ENCODE measurements at places on chromosomes 5 and 9.

- no peak overlapping the region for H3K27ac ChIP-seq
- no peaks in the 10 kb centered on the region for H3K27me3 ChIP-seq
- H3K4me1 ChIP-seq, result no peaks in the 10 kb centered on the region
- DNase-seq, result no peak
- H3K36me3 ChIP-seq, result no peaks in the 10 kb centered on the region
These were observed 366.0 kb downstream of the HTR1A start for GRCh38 chr5:63596254-63596653.

- peaks cover 26% of the 10 kb centered on the region for H3K36me3 ChIP-seq
- H3K4me3 ChIP-seq, result no peak overlapping the region
- no peak for DNase-seq
- no peaks in the 10 kb centered on the region for H3K4me1 ChIP-seq
These were observed 66.6 kb downstream of the DEPDC1B start for GRCh38 chr5:60633341-60633740.

- H3K27me3 ChIP-seq, result no peaks in the 10 kb centered on the region
- DNase-seq, result no peak
- no peak overlapping the region for H3K27ac ChIP-seq
- no peaks in the 10 kb centered on the region for H3K36me3 ChIP-seq
- peaks cover 26% of the 10 kb centered on the region for H3K4me1 ChIP-seq
- H3K4me3 ChIP-seq, result no peak overlapping the region
These were observed 88.4 kb upstream of the SLIT3 start for GRCh38 chr5:169389318-169389717.

DNA sequence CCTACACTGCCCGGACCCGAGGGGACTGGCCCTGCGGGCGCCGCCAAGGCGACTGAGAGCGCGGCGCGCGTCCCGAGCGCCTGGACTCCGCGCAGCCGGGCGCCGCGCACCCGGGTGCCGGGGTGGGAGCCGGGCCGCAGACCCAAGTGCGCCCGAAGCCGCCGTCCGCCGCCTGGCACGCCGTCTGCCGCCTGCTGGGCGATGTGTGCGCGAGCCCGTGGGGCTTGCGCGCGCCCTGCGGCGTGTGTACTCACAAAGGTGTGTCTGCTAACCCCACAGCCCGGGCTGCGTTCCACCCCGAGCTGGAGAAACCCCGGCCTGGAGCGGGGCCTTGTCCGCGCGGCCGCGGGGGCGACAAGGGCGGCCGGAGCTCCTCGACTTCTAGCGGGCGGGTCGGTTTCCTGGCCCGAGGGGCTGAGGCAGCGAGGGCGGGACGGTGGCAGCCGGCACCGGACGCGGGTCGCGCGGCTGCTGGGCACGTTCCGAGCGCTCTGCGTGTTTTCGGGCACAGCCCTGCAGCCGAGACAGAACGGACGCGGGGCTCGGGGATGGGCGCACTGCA is 1.1 kb upstream of the ZSWIM6 start:
- peak overlapping the region; percentile 90 for H3K4me3 ChIP-seq
- peaks cover 26% of the 10 kb centered on the region for H3K36me3 ChIP-seq
- H3K4me1 ChIP-seq, result peaks cover 39% of the 10 kb centered on the region
- peak; percentile 80 for DNase-seq
- peak overlapping the region; percentile 59 for H3K27ac ChIP-seq

GRCh38 chr9:87167161-87167560 is 219.9 kb upstream of the GAS1 start:
- no peak overlapping the region for H3K4me3 ChIP-seq
- no peak overlapping the region for H3K27ac ChIP-seq
- H3K27me3 ChIP-seq, result no peaks in the 10 kb centered on the region
- no peaks in the 10 kb centered on the region for H3K36me3 ChIP-seq
- H3K4me1 ChIP-seq, result no peaks in the 10 kb centered on the region

DNA sequence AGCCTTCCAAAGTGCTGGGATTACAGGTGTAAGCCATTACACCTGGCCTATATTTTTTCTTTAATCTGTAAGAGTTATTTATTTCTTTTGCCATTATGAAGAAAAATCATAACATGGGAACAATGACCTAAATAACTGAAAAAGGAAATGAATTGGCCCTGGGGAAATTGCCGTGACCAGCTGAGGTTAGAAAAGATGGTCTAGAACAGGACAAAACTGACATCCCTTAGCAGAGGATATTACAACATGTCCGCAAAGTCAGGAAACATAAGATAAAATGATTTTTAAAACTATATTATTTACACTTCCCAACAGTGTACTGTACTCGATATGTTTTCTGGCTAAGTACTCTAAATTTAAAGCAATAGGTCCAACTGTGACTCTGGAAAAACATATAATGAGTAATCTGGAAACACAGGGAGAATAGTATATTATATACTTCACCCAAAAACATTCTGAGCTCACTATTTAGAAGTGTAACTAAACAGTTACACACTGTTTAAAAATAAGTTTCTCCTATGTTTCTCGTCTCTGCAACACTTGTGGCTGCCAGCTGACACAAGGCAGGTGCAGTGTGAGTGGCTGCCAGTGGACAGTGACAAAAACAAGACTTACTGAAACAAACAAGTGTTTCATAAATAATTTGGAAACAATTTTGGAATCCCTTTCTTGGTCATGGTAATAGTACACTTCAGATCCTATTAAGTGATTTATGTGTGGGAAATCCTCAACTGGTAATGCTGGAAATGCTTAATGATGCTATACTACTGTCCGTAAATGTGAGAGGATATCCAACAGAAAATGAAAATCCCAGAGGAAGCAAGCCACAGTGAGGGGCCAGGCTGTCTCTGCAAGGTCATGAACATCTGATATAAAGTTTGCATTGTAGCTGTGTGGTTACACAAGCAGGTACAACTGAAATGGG is 69.1 kb downstream of the C9orf85 start:
- H3K4me3 ChIP-seq, result no peak overlapping the region
- no peaks in the 10 kb centered on the region for H3K4me1 ChIP-seq
- no peaks in the 10 kb centered on the region for H3K36me3 ChIP-seq
- no peak overlapping the region for H3K27ac ChIP-seq
- no peak for DNase-seq
- no peaks in the 10 kb centered on the region for H3K27me3 ChIP-seq

- no peak overlapping the region for H3K27ac ChIP-seq
- DNase-seq, result no peak
- no peak overlapping the region for H3K4me3 ChIP-seq
- H3K36me3 ChIP-seq, result no peaks in the 10 kb centered on the region
These were observed 617.8 kb upstream of the DMAC1 start for GRCh38 chr9:8417341-8417740.

GRCh38 chr9:123863164-123863855 is 66.6 kb downstream of the DENND1A start:
- no peak overlapping the region for H3K4me3 ChIP-seq
- H3K36me3 ChIP-seq, result no peaks in the 10 kb centered on the region
- H3K27me3 ChIP-seq, result no peaks in the 10 kb centered on the region
- H3K4me1 ChIP-seq, result no peaks in the 10 kb centered on the region
- H3K27ac ChIP-seq, result no peak overlapping the region

- H3K4me3 ChIP-seq, result no peak overlapping the region
- no peak overlapping the region for H3K27ac ChIP-seq
- no peaks in the 10 kb centered on the region for H3K36me3 ChIP-seq
- no peaks in the 10 kb centered on the region for H3K4me1 ChIP-seq
- H3K27me3 ChIP-seq, result no peaks in the 10 kb centered on the region
These were observed 601.8 kb downstream of the CCDC171 start for GRCh38 chr9:16154521-16155078.

DNA sequence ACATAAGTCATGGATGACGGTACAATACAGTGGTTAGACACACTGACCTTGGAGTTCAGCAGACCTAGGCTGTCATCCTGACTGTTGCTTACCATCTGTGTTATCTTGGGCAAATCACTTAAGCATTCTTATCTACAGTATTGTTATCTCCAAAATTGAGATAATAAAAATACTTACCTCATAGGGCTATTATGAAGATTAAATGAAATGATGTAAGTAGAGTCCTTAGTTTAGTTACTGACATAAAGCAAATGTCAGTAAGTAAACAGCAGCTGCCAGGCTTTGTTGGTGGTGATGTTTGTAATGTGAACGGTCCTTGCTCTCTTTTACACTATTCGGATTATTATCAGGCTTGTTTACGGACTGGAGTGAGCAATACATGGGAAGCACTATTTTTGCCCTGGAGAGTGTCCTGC is 107.3 kb upstream of the DPYSL3 start:
- no peaks in the 10 kb centered on the region for H3K27me3 ChIP-seq
- no peak overlapping the region for H3K4me3 ChIP-seq
- no peaks in the 10 kb centered on the region for H3K36me3 ChIP-seq
- H3K27ac ChIP-seq, result no peak overlapping the region
- no peak for DNase-seq

DNA sequence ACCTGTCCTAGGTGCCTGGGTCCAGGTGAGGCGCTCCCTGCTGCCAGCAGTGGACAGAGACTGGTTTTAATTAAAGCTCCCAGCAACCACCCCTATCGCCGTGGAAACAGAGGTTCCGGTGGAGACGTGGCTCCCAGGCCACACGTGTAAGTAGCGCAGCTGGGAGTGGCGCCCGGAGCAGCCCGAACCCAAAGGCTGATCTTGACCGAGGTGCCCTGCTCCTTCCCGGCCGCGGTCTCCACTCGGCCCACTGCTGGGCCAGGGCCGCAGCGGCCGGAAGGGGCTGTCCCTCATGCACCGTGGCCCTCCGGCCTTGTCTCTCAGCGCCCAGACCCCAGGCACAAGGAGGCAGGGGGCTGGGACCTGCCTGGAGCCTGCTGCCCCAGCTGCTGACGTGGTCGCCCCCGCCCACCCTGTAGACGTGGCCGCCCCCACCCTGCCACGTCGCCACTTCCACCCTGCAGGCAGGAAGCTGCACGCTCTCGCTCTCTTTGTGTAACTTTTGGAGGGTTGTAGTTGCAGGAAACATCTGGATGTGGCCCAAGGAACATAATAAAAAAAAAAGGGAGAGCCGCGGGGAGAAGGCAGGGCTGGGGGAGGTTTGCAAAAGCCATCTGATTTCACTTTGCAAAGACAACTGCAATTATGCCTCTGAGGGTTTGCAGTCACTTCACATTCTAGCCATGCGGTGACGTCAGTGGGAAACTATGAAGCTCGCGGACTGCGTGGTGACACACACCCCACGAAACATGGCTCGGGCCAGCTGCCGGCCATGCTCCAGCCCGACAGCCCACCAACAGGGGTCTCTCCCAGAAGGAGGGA is 129.9 kb downstream of the RXRA start:
- peaks cover 37% of the 10 kb centered on the region for H3K4me1 ChIP-seq
- H3K27me3 ChIP-seq, result no peaks in the 10 kb centered on the region
- H3K4me3 ChIP-seq, result peak overlapping the region; percentile 10
- H3K27ac ChIP-seq, result peak overlapping the region; percentile 99

DNA sequence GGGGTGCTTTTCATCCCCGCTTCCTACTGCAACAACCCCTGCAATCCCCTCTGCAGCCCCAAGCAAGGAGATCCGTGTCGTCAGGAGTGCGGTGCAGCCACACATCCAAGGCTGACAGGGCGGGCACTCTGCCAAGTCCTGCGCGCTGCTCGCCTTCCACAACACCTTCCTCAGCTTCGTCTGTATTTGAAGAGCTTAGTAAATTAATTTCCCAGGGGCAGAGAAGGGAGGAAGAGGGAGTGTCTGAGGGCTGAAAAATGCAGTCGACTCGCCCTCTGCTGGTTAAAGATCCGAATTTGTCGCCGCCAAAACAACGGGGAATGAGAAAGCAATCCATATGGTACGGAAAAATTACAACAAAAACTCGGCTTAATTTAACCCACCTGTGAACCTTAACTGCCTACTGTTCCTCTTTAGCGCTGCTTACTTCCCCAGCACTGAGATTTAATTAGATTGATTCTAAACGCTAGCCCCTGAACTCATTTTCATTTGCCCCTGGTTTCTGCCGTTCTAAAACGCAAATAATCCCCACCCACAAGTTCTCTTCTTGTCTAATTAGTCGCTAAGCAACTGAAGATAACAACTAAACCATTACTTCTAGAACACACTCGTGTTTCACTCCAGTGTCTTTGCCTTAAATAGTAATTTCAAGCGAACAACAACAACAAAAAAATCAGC is 10.9 kb upstream of the PCDHB1 start:
- no peak overlapping the region for H3K27ac ChIP-seq
- H3K4me1 ChIP-seq, result no peaks in the 10 kb centered on the region
- no peaks in the 10 kb centered on the region for H3K36me3 ChIP-seq
- no peak for DNase-seq

DNA sequence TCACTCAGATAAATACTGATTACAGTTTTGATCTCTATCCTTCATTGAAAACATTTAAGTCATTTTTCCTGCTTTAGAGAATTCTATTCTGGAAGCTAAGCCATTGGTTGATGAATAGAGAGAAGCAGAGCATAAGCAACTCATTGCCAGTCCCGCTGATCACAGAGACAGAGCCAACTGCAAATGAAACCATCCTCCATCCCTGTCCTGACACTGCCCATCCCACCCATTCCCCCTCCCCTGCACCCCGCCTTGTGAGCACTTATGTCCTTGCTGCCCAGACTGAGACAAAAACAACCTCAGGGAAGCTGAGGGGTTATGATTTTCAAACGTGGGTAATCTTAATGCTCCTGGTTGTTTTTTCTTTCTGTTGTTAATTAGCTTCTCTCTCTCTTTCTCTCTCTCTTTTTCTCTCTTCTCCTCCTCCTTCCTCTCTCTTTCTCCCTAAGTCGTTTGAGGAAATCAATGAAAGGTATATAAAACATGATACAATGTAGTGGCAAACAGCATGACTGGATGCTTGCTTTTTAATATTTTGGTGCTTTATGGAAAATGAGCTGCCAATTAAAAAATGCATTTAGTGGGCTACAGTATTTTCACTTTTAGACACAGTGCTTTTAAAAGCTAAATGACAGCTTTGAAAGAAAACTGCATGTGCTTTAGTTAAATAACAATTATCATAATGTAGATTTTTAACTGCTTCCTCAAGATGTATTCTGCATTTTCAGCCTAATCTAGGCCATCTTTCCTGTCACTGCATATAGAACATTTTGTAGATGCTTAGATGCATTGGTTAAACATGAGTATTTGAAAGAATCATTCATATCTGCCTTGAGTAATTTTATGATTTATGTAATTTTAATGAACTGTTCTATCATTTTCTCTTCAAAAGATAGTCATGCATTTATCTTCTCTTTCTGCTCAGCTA is 57.3 kb downstream of the CMYA5 start:
- no peak for DNase-seq
- no peak overlapping the region for H3K4me3 ChIP-seq
- H3K4me1 ChIP-seq, result no peaks in the 10 kb centered on the region
- no peak overlapping the region for H3K27ac ChIP-seq
- peaks cover 12% of the 10 kb centered on the region for H3K27me3 ChIP-seq

DNA sequence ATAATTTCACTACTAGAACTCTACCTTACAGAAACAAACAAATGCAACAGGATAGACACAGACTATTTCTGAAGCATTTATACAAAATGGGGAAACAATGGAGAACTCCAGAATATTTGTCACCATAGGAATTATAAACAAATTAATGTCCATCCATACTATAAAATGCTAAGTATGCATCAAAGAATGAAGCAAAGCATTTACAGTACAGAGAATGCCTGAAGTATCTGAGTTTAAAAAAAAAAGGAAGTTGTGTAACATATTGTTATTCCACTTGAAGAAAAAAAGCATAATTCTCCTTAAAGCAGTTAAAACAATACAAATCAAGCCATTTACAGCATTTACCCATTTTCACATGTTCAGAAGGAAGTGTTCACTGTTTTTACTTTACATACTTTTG is 53.0 kb downstream of the DROSHA start:
- H3K36me3 ChIP-seq, result no peaks in the 10 kb centered on the region
- DNase-seq, result no peak
- no peak overlapping the region for H3K27ac ChIP-seq
- peaks cover 14% of the 10 kb centered on the region for H3K4me1 ChIP-seq

- H3K27me3 ChIP-seq, result no peaks in the 10 kb centered on the region
- no peak overlapping the region for H3K4me3 ChIP-seq
- H3K27ac ChIP-seq, result no peak overlapping the region
- H3K4me1 ChIP-seq, result no peaks in the 10 kb centered on the region
- no peaks in the 10 kb centered on the region for H3K36me3 ChIP-seq
- no peak for DNase-seq
These were observed 78.7 kb downstream of the ELAVL2 start for GRCh38 chr9:23747088-23748075.
